ENCODE measurements at places on chromosomes 1 and 21.

- DNase-seq = peak; percentile 61
Measured at GRCh38 chr1:63892632-63893395, 119.0 kb downstream of the ROR1 start.

GRCh38 chr1:237953238-237953637 lies 62.5 kb upstream of the ZP4 start:
- DNase-seq = no peak

GRCh38 chr1:184062640-184063286 lies 11.2 kb downstream of the TSEN15 start:
- no peak for DNase-seq

DNA sequence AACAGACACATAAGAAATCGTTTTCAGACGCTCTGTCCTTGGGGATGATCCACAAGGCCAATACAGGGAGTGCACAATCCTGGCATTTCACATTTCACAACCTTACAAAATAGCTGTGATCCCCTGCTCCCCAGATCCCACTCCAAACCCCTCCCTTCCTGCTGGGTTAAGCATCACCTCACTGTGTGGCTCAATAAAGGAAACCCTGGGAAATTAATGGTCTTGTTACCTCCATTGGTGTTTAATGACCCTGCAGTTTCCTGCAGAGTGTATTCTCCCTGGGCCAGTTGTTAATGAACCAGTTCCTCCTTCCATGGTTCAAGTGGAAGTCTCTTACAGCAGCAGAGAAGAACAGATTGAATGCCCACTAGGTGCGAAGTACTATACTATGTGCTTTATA lies 334.7 kb downstream of the OMA1 start:
- DNase-seq = no peak

DNA sequence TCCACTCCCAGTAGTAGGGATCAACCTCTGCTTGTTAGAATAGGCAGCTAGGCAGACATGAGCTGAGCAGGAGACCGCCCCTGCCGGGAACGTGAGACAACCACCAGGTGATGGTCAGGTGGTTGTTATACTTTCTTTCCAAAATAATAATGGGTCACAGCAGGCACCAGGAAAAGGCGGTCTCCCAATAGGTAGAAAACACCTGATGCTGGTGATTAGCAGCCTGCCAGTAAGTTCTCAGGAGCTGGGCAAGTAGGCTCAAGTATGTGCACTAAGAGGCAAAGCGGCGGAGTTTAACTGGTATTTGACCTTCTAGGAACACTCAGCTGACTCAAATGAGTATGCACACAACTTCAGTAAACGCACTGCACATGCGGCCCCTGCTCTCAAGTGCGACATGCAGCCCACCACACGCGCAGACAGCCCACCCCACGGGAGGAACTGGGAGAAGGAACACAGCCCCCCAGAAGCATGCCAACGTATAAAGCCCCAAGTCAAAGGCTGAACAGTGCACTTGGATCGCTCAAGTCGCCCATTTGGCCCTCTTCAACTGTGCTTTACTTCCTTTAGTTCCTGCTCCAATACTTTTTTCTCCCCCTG lies 80.0 kb downstream of the DESI2 start:
- no peak for DNase-seq

GRCh38 chr1:174938281-174939007 lies 61.3 kb upstream of the CACYBP start:
- no peak for DNase-seq

DNA sequence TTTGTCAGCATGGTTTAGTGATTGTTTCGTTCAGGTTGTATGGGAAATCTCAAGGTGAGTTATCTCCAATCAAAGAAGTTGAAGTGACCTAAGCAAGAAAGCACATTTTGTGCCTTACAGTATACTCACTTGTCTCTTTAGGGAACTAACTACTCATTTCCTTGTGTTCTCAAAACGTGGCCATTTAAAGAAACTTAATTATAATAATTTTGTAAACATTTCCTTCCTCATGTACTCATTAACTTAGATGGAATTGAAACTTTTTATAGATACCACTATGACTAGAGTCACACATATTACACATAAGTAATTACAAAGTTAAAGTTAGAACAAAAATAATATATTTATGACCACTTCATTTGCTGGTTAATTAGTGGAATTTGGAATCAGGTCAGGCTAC lies 552.6 kb downstream of the MRPL39 start:
- no peak for DNase-seq

DNA sequence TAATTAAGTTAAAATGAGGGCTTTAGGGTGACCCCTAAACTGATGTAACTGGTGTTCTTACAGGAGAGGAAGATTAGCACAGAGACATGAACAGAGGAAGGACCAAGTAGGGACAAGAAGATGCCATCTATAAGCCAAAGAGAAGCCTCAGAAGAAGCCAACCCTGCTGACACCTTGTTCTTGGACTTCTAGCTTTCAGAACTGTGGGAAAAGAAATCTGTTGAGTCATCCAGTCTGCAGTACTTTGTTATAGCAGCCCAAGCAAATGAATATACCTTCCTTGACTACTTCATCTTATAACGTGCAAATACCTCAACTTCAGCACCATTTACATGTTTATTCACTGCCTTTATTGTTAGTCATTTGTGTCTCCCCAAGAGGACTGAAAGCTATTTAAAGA lies 3.4 kb downstream of the ZBTB21 start:
- no peak for DNase-seq

DNA sequence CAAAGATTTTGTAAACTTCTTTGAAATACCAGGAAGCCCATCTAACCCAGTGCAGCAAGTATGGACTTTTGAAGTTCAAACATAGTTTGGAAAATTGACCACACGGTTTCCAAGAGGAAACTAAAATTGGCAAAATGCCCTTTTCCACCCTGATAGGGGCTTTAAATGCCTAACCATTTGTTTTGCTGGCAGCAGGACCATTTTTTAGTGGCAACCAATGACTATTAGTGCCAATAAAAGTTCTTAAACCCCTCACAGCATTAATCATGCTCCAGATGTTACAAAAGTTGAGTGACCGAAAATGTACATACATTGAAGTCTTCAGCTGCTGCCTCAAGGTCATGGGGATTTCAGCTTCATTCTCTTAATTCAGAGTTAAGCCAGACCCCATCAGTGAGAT lies 46.4 kb upstream of the ENAH start:
- DNase-seq = peak; percentile 11

GRCh38 chr21:33067457-33067856 lies 2.5 kb upstream of the OLIG1 start:
- DNase-seq = no peak

GRCh38 chr1:183203094-183203493 lies 17.0 kb downstream of the LAMC2 start:
- DNase-seq = no peak

GRCh38 chr1:235402457-235403200 lies 35.4 kb downstream of the TBCE start:
- DNase-seq = peak; percentile 21

DNA sequence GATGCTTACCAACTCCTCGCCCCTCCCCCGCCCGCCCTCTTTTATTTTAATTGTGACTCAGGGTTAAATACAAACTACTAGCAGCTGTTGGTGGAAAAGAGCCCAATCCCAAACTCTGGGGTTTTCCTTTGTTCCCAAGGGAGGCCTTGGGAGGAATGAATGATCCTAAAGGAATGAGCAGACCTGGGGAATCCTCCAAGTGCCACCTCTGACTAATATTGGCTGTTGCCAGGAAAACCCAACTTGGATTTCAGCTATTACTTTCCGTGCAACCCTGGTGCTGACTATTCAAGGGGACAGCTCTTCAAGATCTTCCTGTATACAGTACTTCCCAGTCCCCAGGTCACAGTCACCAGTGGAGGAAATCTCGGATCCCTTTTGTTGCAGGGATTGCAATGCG lies 1.3 kb upstream of the S100A10 start:
- peak; percentile 98 for DNase-seq

DNA sequence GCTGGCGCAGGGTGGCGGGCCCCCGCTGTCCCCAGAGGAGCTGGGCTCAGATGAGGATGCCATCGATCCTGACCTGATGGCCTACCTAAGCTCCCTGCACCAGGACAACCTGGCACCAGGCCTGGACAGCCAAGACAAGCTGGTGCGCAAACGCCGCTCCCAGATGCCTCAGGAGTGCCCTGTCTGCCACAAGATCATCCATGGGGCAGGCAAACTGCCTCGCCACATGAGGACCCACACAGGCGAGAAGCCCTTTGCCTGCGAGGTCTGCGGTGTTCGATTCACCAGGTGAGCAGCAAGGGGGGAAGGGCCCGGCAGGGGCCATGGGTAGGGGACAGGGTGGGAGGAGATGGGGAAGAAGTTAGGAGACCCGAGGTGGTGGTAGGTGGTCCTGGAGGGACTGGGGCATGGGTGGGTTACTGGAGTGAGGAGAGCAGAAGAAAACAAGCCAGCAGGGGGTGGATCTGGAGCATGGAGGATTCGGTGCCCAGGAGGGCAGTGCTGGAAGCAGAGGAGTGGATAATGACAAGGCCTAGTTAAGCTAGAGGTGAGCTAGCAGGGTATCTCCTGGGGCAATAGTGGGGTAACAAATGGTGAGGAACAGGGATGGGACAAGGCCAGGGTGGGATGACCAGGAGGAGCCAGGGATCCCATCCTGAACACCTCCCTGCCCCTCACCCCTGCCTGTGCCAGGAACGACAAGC lies 13.1 kb downstream of the ZBTB7B start:
- no peak for DNase-seq

GRCh38 chr1:42949312-42950115 lies 9.2 kb downstream of the SLC2A1 start:
- DNase-seq = peak; percentile 50

DNA sequence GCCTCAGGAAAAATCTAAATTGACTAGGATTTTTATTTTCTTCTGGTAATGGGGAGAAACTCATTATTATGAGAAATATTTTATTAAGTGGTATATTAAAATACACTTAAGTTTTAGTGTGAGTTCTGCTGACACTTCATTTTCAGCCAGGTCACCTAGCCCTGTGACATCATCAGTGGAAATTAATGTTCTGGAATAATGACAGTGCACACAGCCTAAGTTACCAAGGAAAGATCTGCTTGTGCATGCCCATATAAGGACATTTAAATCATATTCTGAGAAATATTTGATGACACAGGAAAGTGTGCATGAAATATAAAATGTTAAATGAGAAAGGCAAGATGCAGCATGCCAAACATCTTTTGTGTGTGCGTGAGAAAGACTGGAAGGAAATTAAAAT lies 102.0 kb downstream of the KIF14 start:
- no peak for DNase-seq

- no peak for DNase-seq
Measured at GRCh38 chr1:228352677-228353481, 53.8 kb downstream of the TRIM11 start.

All from EL (cell line).